ENCODE measurements at places on chromosomes 1 and 21. TPM values are rescaled to one million over a fixed set of nuclear protein-coding genes. Genes with fewer than 3 reads are reported as not detected.
A peak's percentile ranks its signal among the peaks of the same experiment; 100 is the strongest.

ECM1 gene
- total RNA-seq: 13.1 TPM

- no peak for DNase-seq
These were observed 35.8 kb upstream of the RIPK4 start for GRCh38 chr21:41802684-41803083.

DNA sequence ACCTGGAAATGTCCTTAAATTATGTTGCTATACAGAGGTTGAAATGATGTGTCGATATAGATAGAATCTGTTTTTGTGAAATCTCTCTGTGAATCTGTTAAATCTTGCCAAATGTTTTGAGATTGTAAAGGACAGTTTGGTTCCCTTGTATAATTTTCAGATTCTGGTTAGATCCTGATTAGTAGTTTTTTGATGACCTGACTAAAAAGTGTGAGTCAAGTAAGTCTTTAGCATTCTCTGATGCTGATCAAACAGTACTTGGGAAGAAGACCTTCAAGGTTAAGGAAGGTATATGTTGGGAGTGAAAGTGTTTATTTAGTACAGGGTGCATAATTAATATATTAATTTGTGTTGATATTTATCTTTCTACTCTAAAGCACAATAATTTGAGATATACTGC, 32.7 kb downstream of the DDI2 start:
- DNase-seq: no peak

- DNase-seq: no peak
These were observed 5.3 kb downstream of the EDN2 start for GRCh38 chr1:41479000-41479807.

C1orf115 gene
- total RNA-seq: 5.5 TPM

GRCh38 chr1:116628448-116628847, 39.1 kb downstream of the IGSF3 start:
- no peak for DNase-seq

DSCAM gene
- 0.06 TPM for total RNA-seq

TAL1 gene
- 0.69 TPM for total RNA-seq

GRCh38 chr1:115534106-115534505, 107.7 kb upstream of the VANGL1 start:
- DNase-seq: no peak

DNA sequence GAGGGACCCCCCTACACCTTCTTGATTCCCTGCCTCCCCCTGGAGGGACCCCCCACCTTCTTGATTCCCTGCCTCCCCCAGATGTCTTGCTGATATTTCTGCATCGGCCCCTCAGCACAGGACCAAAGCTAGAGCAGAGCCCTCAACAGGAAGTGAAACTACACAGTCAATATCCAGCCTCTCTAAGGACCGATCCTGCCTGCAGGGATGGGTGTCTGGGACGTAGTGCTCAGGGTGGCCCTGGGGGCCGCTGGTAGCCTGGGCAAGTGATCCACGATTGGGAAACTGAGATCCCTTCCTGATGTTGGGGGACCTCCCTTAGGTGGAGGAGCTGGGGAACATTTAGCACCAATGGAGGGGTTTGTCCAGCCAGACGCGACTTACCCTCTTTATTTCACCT, 3.9 kb upstream of the LEFTY2 start:
- DNase-seq: no peak

DNA sequence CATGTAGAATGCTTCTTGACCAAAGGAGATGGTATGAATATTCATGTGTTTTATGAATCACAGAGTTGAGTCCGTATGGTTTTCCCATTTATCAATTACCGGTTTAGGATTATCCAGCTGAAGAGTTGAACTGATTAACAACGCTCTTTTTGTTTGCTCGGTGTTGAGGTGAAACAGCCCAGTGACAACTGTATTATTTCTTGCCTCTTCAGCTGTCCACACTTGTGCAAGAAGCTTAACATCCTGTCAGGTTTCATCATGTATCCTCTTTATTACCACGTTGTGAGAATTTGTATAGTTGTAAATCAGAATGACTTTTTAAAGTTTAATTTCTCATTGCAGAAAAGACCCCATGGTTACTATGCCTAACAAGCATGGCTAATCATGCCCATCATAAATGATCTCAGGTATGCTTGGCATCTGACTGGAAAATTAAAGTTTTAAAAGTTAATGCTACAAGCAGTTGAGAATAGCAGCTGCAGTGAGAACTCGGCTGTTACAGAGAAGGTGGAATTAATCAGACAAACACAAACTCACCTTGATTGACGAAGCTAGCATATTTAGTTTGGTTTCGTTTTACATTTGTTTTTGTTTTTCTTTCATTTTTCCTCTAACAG, 563.2 kb upstream of the ADGRL2 start:
- peak; percentile 29 for DNase-seq

IFI44 gene
- total RNA-seq: 1.3 TPM

GPR37L1 gene
- total RNA-seq: 0.07 TPM

GRCh38 chr1:182766881-182767645, 22.5 kb upstream of the NPL start:
- DNase-seq: no peak

IFI44L gene
- total RNA-seq: 0.51 TPM

PADI1 gene
- 3.4 TPM for total RNA-seq

GRCh38 chr1:196546272-196547111, 61.7 kb downstream of the KCNT2 start:
- DNase-seq: no peak

DNA sequence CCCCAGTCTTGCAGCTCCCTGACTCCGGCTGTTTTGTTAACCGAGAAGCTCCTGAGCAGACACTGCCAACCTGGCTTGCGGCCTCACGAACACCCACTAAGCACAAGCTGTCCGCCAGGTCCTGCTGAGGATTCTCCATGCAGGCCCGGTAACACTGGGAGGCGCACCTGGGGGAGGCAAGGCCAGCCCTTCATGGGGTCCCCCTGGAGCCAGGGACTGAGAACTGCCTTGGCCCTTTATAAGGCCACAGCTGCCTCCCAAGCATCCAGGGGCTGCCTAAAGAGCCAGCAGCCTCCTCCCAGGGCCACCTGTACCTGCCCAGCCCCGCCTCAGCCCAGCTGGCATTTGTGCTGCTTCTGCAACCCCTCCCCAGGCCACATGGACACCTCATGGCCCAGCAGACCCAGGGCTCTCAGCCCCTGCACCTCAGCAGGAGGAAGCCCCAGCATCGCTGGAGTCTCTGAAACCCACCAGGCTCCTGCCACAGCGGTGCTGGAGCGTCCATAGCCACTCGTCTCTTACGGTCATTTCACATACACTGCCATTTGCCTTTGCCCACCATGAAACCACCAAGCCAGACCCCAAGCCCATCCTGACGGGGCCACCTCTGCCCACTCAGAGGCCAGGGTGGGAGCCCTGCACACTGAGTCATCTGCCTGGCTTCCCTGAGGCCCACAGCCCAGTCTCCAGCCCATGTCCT, 82.5 kb downstream of the NPHP4 start:
- no peak for DNase-seq

DNA sequence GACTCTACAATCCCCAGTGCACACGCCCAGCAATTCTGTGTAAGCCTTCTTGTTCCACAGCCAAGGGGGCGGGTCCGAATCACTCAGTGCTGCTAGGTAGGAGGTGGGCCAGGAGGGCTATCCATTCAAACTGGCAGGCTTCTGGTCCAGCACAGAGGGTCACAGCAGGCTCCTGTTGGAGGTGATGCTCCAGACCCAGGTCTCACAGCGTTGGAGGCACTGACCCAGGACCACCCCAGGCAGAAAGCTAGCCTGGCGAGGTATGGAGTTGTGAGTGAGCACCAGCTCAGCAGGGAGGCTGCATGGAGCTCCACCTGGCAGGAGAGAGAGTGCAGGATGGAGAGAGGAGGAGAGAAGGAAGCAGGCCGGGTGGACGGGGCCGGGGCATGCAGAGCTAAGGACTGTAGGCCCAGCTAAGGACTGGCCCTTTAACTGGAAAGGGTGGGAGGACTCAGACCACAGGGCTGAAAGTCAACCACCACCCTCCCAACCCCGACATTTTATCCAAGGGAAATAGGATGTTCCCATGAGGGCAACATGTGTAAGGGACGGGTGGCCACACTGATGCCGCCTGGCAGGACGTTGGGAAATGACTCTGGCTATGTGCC, 38.7 kb downstream of the GPR161 start:
- DNase-seq: no peak

- DNase-seq: no peak
These were observed 44.9 kb downstream of the HHAT start for GRCh38 chr1:210373628-210373877.

SLC1A7 gene
- not detected for total RNA-seq

DNA sequence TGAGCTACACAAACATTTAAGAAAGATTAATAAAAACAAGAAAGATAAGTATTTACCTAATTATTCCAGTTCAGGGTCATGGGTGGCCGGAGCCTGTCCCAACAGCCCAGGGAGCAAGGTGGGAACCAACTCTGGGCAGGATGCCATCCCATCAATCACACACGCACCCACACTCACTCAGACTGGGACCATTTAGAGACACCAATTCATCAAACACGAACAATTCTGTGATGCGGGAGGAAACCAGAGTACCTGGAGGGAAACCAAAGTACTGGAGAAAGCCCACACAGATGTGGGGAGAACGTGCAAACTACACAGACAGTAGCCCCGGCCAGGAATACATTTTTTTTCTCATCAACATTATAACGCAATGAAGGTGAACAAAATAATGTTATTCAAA, 16.2 kb downstream of the WASF2 start:
- DNase-seq: no peak

DNA sequence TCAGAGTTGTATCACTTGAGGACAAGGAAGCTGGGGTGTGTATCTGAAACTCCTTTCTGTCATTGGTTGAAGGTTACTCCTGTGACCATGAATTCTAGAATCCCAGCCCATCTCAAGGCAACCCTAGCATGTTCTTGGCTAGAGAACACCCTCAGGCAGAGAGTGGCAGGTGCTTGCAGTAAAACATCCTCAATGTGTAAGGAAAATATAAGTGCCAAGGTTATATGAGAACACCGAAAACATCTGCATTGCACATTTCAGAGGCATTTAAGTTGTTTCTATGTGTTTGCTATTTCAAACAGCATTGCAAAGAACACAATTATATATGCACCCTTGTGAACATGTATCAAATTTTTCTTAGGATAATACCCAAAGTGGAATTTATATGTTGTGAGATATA, 471.9 kb downstream of the USP25 start:
- no peak for DNase-seq

GRCh38 chr1:147252540-147252939, 10.1 kb downstream of the CHD1L start:
- no peak for DNase-seq

DNA sequence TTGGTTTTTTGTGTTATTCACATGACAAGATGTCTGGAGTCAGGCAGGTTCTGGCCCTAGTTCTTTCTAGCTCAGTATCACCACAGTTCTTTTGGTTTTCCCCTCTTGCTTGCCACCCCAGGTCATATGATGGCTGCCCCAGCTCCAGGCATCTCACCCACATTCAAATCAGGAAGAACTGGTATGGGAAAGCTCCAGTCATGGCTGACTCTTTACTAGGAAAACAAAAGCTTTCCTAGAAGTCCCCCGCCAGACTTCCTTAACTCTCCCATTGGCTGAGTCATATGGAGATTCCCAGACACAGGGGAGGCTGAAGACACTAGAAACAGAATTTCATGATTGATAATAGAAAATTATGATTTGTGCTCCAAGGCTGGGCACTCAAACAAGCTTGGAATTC, 22.1 kb upstream of the EYA3 start:
- DNase-seq: no peak

DNA sequence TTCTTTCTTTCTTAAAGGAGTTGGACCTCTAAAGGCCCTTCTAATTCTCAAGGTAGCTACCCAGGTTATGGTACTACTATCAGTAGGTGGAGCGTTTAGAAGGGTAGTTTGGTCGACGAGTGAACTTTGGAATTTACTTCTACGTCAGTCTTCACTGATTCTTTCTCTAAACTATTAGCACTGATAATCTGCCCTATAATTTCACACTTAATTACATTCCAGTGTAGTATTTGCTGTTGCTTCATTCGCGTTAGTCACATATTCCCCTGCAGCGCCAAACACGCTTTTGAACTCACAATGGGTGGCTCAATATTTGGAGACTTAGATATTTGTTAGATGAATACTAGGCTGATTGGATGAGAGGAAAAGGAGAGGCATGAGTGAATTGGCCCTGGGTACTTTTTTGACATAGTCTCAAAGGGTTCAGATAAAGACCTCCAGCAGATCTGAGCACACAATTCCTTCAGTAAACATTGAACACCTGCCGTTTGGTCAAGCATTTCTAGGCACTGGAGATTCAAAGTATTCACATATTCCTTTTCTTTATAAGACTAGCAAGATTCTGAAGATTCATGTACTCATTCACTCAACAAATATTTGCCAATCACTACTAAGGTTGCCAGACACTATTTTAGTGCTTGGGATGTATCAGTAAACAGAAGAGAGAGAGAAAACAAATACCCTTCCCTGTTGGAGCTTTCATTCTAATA, 929 bp upstream of the FOXJ3 start:
- peak; percentile 54 for DNase-seq

CHIA gene
- total RNA-seq: not detected

SYCP1 gene
- total RNA-seq: not detected

DNA sequence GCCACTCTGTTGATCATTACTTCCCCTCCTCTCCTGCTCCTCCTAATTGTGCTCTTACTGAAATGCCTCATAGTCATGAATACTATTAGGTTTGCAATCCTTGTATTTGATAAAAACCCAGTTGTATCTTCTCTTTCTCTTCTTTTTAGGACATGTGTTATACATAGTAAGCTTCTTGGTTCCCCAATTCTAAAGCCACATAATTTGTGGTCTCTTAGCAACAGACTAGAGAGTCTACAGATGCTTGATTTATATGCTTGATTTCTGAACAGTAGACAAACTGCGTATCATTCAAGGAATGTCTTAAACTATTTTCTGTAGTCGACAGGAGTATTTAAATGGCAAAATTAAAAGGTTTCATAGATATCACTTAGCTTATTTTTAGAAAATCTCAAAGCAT, 1598.9 kb downstream of the PLA2G4A start:
- DNase-seq: no peak

TBX15 gene
- total RNA-seq: 0.07 TPM

GRCh38 chr1:224683936-224684335, 67.8 kb downstream of the CNIH3 start:
- DNase-seq: no peak

C1QTNF12 gene
- 1.7 TPM for total RNA-seq

Measured in epithelial cell of proximal tubule (primary cell).